Hematopoietic multipotent progenitor cell (in vitro differentiated cells): ENCODE measurements at places on chromosomes 1 and 21.

DNA sequence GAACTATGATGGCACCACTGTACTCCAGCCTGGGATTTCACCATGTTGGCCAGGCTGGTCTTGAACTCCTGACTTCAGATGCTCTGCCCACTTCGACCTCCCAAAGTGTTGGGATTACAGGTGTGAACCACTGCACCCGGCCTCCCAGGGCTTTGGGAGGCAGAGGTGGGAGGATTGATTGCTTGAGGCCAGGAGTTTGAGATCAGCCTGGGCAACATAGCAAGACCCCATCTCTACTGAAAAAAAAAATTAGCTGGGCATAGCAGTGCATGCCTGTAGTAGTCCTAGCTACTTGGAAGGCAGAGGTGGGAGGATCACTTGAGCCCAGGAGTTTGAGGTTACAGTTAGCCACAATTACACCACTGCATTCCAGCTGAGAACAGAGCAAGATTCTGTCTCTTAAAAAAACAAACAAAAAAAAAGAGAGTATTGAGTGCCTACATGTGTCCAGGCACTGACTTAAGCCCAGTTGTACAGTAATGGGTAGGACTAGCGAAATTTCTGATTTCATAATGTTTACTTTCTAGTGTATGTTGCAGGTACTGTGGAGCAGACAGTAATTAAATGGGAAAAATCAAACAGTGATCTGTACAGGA, 4.2 kb downstream of the MANEAL start:
- no peak for DNase-seq

DNA sequence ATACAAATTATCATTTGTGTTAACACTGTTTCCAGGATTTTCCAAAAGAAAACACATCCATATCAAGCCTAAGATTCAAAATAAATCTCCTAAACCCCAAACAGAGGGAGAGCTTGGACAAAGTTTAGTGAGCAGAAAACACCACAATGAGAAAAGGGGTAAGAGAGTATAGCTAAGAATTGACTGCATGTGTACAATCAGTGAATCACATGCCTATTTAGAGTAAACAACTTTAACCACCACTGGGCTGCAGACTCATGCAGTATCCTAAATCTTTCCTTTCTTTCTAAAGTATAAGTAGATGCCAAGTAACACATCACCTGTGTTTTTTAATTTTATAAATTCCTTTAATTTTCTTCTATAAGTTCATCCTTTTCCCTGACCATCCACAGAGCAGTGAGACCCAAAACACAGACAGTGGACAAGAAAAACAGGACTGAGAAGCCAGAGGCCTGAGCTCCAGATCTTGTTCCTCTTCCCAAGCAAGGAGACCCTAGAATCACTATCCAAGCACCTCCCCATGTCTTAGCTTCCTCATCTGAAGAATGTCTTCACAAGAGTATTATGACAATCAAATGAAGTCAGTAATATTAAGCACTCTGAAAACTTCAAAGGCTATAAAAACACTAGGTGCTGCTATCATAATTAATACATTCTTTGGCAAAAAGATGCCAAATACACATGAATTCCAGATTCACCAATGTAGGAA, 93.1 kb downstream of the VAV3 start:
- no peak for DNase-seq

DNA sequence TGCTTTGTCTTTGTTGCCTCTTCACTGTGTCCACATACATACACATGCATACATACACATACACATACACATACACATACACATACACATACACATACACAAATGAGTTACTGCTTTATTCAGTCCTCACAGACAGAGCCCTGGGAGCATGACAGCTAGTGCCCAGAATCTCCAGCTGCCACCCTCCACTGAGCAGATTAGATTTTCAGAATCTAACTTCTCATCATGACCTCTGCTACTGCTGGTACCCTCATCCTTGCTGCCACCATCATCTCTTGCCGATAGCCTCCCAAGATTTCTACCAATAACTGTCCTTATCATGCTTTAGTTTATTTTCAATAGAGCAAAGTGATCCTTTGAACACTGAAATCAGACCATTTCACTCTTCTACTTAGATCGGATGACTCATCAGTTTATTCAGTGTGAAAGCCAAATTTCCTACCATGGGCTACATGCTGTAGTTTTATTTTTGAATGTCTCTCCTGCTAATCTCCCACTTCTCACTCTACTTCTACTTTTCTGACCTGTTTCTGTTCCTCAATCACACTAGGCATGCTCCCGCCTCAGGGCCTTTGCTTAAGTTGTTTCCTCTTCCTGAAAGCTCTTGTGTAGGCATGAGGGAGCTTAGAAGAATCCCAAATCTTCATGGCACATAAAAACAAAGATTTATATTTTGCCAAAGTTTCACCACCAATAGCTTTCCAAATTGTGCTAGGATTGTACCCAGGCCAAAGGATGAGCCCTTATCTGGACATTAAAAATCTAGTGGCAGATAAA, 43.0 kb downstream of the ATP6V1G3 start:
- no peak for DNase-seq

GRCh38 chr1:89198491-89199072, at the start of gene GBP4:
GBP4 (minus strand) TSS chr1:89198942; CDS start chr1:89198834, 108 bp downstream.
- DNase-seq: no peak

GRCh38 chr21:42461881-42462877, 33.8 kb downstream of the RSPH1 start:
- DNase-seq: no peak

DNA sequence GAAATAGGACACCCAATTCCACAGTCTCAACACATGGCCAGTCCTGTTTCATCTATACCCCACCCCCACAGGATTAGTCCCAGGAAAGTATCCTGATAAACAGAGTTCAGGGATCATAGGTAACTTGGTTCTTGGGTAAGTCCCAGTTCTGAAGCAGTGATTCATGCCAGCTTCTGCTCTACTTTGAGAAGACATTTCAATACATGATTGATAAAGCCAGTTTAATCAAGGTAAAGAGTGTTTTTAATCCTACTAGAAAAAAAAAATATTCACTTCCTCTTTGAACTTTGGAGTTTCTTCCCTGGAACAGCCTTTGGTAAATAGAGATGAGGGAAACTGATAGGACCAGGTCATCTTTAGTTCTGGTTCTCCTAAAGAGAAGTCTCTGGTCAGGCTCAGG, 142.4 kb downstream of the TLR5 start:
- no peak for DNase-seq

GRCh38 chr21:26137379-26138060, 33.0 kb downstream of the APP start:
- no peak for DNase-seq

DNA sequence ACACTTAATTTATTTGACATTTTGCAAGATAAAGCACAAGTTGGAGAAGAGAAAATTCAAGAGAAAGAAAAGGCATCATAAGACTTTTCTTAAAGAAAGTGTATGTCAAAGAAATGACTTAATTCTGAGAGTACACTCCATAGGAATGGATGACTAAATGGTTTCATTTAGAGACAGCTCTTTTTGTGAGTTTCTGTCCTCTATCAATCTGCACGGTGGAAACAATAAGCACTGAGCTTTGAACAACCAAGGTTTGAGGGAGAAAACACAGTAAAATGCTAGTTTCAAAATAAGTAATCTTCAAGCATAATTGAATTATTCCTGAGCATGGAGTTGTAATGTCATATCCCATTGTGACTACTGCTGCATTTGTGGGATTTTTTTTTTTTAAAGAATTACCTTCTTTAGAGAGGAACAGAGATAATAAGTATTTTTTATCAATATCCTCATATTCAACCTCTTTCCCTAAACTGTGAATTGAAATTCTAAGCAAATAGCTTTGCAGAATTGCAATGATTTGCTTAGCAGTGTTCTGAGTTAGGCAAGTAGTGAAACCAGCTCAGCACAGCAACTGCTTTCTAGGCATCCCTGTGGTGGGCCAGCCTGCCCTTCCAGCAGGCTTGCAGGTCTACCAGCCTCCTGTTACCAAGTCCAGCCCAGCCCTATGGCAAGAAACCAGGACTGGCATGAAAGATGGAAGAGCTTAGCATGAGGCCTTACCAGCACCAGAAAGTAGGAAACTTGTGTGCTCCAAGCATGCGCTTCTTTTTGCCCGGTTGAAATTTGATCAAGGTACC, 38.2 kb downstream of the KCNJ6 start:
- no peak for DNase-seq

DNA sequence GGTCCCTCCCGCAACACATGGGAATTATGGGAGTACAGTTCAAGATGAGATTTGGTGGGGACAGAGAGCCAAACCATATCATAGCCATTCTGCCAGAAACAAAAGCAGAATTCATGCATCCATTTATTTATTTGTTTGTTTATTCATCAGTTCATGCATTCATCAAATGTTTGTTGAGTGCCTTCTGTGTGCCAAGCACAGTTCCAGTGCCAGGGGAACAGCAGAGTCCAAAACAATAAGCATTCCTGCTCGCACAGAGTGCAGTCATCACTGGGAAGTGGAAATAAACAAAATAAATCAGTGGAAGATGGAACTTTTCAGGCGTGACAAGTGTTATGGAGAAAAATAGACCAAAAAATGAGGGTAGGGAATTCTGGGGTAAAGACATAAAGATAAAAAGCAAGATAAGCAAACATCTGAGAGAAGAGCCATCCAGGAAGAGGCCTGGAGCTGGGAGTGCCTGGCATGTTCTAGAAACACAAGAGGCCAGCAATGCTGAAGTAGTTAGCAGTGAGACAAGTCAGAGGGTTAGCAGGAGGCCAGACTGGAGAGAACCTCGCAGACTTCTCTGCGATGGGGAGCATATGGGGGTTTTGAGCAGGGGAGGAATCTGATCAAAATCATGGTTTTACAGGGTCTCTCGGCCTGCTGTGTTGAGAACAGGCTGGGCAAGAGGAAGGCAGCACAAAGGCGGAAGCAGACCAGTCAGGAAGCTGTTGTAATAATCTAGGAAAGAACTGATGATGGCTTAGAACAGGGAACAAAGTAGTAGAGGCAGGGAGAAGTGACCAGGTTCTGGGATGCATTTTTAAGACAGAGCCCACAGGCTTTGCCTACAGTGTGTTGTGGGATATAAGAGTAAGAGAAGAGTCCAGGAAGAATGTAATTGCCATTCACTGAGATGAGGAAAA, 113.2 kb downstream of the GLUL start:
- no peak for DNase-seq

DNA sequence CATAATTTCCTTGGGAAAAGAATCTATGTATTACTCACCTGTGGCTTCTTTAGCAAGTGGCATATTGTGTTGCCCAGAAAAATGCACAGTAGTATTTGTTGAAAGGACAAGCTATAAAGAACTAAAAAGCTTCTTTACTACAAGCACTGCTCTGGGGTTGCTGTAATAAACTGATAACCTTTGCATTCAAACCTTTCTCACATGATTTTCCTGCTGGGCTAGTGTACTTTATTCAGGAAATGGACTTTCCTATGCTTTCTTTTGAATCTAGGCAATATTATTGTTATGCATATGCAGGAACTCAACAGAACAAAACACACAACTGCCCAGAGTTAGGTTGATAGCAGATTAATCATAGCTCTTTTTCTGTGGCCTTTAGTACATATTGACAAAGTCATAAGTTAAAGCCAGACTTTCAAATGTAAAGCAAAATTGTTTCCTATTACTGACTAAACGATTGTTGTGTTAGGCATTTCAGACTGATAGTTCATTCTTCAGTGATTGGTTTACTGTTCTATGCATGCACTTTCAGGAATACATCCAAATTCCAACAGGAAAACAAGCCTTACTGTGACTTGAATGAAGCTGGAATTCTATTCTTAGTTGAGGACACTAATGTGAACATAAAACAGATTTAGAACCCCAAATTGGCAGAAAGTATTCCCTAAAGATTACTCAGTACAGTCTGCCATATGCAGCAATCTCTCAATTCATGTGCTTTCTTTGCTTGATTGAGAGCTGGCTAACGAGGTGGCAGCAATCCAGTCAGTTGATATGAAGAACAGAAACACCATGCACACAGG, 564.3 kb upstream of the NEGR1 start:
- DNase-seq: no peak

GRCh38 chr1:53085405-53085804, 23.4 kb downstream of the PODN start:
- DNase-seq: no peak

DNA sequence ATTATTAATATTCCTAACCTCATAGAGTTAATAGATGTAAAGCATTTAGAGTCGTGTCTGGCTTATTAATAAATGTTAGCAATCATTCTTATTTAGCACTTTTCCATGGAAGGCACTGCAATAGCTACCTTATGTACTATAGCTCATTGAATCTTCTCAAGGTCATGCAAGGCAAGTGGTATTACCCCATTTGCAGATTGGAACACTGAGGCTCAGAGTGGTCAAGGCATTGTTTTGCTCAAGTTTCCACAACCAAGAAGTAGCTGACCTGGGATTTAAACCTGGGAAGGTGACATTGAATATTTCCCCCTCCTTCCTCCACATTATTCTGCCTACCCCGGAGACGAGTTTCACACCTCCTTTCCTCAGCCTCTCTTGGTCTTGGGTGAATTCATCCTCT, 37.8 kb upstream of the EYA3 start:
- no peak for DNase-seq

GRCh38 chr1:226428348-226428747, 20.5 kb upstream of the PARP1 start:
- DNase-seq: no peak

DNA sequence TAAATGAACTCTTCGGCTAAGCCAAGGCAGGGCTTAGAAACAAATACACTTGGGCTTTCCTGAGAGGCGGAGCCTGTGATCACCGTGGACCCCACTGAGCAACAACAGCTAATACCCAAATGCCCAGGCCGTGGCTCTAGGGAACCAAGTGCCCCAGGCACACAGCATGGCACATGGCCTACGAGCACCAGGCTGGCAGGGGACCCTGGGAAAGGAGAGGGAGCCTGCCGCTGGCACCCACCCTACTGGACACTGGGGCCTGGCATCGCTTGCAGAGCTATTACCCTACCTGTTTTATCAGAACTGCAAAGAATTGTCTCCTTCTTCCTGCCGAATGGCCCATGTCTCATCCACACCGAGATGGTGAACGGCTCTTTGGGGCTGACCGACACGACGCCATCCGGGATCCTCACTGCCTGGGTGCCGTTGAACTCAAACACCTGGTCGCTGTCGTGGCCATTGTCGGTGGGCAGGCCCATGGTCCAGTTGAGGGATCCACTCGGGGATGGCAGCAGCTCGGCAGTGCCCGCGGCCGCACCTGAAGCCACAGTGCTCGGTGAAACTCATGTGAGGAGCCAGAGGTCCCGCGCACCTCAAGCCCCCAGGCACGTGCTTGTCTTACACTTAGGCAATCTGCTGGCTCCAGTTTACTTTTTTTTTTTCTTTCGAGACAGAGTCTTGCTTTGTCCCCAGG, 79.5 kb downstream of the CLSTN1 start:
- DNase-seq: no peak

DNA sequence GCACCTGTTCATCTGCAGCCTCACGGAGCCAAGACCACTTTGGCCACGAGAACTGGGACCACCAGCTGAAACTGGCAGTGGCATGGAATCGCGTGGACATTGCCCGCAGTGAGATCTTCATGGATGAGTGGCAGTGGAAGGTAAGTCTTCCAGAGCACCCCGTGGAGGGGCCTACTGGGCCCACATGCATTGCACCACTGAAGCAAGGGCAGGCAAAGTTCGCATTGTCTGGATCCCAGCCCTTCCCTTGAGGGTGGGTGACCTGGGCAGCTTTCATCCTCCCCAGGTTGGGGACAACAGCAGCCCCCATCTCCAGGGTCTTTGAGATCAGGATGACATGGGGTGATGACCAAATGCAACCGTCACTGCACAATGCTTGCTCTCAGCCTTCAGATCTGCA, 37.5 kb downstream of the TRPM2 start:
- DNase-seq: no peak
